ENCODE measurements at places on chromosomes 16 and 17.

GRCh38 chr16:15482068-15482747 lies 47.8 kb downstream of the BMERB1 start:
- DNase-seq: peak; percentile 88

DNA sequence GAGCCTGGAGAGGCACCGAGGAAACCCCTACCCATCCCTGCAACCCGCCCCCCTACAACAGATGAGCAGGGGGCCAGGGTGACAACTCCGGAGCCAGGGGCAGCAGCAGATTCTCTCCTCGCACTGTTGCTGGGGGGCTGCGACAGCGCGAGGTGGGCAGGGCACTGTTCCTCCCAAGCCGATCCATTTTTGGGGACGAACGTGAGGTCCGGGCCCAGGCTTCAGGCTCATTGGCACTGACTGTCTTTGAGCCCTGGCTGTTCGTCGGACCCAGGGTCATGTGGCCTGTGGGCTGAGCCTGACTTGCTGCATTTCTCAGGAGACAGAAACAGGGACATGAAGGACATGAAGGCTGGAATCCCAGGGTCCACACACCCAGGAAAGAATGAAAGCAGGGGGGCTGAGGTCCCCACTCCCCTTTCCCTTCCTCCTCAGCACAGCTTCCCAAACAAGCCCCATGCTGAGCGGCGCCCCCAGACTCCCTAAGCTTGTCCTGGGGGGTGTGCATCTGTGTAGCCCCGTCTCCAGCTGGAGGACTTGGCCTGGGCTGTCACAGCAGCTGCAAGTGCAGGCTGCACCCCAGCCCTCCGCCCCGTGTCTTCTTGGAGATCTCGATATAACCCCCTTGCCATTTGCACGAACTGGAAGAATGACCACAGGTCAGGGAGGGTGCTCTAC lies 18.7 kb downstream of the CEP295NL start:
- DNase-seq: no peak

DNA sequence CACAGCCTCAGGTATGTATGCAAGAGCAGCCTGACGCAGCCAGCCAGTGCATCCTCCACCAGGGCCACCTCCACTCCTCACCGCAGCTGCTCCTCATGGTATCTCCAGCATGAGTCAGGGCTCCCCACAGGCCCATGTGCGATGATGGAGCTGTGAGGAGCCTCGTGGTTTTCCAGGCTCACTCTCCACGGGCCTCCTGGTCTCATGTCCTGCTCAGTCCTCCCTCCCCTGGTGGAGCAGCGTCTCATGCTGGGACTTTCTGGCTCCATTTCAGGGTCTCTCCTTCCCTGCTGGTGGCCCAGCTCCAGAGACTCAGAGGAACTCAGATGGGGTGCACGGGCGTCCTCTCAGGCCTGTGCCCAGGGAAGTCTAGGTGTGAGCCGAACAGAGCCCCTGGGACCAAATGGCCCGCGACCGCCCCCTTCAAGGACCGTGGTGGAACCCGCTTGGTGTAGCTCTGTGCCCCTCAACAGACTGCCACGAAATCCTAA lies 70.4 kb downstream of the METRNL start:
- no peak for DNase-seq

DNA sequence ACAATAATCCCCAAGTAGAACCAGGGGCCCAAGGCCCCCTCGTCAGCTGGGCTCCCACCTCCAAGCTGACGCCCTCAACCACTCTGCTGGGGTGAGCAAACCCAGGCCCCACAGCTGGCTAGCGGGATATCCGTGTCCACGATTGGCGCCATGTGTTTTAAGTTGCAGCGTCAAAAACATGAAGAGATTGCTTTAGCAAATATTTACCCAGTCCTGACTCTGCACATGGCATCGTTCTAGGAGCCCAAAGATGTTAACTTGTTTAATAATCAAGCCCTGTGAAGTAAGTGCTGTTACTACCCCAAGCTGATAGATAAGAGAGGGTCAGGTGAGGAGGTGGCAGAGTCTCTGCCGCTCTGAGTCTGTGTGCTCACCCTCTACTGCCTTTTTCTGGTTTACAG lies 344 bp upstream of the SEPTIN12 start:
- no peak for DNase-seq

DNA sequence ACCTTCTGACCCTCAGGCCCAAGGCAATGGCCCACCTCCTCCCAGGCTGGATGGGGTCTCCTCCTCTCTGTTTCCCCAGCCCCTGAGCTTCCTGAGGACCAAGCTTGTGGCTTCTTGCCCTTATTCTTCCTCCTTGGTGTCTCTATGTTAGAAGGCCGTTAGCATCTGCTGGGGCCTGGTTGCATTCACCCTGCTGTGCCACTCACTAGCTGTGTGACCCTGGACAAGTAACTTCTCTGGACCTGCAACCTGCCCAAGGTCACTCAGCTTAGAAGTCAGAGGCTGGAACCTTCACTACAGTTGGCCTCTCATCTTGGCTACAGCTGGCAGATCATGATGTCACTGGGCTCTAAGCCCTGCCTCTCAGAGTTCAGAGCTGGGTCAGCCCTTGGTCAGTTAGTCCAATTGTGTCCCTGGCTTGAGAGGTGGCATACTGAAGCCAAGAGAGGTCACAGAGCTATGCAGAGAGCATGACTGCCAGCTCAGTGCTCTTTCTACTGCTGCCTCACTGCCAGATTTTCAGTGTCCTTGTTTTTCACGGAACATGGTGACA lies 3.0 kb downstream of the MT2A start:
- DNase-seq: no peak

DNA sequence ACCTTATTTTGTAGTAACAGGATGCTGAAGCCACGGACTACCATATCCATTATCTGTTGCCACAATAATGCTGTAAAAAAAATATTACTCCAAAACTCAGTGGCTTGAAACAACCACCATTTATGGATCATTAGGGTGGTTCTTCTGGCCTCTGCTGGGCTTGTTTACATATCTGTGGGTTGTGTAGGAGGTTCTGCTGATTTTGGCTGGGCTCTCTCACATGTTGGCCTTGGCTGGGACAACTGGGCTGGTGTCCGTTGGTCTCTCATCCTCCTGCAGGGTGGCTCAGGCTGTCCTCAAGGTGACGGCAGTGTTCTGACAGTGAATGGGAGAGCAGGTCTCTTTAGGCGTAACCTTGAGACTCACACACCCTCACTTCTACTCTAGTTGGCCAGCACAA lies 76.0 kb downstream of the GPR139 start:
- no peak for DNase-seq

DNA sequence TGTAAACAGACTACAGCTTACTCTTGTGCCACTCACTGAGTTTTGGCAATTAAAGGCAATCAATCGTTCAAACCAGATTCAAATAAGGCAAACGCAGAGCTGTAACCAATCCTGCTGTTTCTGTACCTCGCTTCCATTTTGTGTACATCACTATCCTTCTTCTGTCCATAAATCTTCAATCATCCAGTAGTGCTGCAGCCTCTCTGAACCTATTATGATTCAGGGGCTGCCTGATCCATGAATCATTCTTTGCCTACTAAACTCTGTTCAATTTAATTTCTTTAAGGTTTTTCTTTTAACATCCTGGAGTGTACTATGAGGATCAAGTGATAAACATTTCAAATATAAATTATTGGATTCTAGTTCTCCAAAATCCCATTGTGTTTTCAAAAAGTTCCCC lies 93.9 kb downstream of the CEP112 start:
- peak; percentile 1 for DNase-seq

GRCh38 chr16:68369168-68369567 lies 58.3 kb downstream of the PRMT7 start:
- no peak for DNase-seq

- no peak for DNase-seq
Measured at GRCh38 chr16:4389051-4389955, 17.7 kb downstream of the VASN start.

DNA sequence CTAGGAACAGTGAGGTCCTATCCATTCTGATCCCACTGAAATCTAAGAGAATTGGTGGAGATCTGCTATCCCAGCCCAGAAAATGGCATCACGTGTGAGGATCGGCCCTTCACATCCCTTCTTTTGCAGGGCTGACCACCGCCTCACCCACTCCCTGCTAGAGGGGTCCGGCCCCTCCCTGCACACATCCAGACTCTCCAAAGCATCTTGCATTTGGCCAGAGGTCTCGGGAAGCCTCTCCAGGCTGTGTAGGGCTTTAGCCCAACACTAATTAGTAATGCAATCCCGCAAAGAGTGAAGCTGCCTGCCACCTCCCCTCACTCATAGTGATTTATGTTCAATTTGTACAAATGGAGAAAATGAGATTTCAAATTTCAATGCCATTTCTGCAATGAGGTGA lies 434.4 kb upstream of the ZFHX3 start:
- DNase-seq: no peak

- no peak for DNase-seq
Measured at GRCh38 chr16:89193576-89194293, 6.6 kb downstream of the SLC22A31 start.

Measured in amniotic stem cell (primary cell).